ENCODE measurements at places on chromosomes 3 and 15. TPM values are rescaled to one million over a fixed set of nuclear protein-coding genes. Genes with fewer than 3 reads are reported as not detected.

DNA sequence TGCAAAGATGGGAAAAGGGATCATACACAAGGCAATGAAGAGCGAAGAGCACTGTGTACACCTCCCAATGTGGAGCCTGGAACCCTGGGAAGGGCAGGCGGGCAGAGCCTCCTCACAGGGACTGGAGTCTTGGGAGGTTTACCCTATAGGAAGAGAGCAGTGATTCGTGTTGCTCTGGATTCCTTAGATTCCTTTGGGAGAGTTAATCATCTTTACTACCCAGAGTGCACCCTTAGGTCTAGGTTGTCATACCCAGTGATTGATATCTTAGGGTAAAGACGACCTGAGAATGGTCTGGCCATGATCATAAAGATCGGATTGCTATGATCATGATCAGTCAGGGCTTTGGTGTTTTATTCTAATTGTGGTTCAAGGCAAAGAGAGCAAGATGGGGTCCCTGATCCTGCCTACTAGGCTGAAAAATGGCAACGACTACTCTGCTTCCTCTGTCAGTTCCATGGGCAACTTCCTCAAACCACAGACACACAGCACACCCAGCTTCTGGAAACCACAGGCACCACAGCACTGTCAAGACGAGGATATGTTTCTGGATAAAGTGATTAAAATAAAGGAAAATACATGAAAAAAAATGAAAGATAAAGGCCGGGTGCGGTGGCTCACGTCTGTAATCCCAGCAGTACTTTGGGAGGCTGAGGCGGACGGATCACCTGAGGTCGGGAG lies 20.4 kb upstream of the MAP6D1 start:
- no peak overlapping the region for H3K27ac ChIP-seq
- peaks cover 26% of the 10 kb centered on the region for H3K36me3 ChIP-seq
- peaks cover 3% of the 10 kb centered on the region for H3K4me1 ChIP-seq

DNA sequence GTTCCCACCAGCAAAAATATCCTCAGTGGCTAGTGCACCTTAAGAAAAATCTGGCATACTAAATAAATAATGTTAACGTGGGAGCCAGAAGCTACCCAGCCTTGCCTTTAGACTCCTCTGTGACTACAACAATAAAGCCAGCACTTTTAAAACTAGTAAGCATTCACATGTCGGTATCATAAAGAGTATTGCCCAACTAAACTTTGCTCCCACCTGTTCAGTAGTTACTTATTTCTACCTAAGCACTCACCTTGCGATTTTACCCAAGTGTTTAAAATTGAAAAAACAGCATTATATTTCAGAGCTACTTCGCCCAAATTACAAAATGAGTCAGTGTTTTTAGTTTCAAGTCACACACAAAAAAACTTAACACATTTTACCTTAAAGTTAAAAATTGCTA lies 12.8 kb downstream of the ALDH1L1 start:
- no peak for DNase-seq
- H3K4me3 ChIP-seq, result no peak overlapping the region
- no peak overlapping the region for H3K27ac ChIP-seq
- H3K4me1 ChIP-seq, result no peaks in the 10 kb centered on the region
- H3K27me3 ChIP-seq, result peaks cover 60% of the 10 kb centered on the region

Gene PIK3CB
- total RNA-seq, result 8.4 TPM

Gene FBXW12
- total RNA-seq, result not detected

Gene TUSC7
- total RNA-seq, result not detected

All from activated CD8-positive, alpha-beta memory T cell treated with anti-CD3 and anti-CD28 coated beads, Interleukin-2, amount 10 ng/mL, durations not matched to agents 7 days and 5 days (primary cell).